ENCODE measurements at places on chromosomes 4 and X.

DNA sequence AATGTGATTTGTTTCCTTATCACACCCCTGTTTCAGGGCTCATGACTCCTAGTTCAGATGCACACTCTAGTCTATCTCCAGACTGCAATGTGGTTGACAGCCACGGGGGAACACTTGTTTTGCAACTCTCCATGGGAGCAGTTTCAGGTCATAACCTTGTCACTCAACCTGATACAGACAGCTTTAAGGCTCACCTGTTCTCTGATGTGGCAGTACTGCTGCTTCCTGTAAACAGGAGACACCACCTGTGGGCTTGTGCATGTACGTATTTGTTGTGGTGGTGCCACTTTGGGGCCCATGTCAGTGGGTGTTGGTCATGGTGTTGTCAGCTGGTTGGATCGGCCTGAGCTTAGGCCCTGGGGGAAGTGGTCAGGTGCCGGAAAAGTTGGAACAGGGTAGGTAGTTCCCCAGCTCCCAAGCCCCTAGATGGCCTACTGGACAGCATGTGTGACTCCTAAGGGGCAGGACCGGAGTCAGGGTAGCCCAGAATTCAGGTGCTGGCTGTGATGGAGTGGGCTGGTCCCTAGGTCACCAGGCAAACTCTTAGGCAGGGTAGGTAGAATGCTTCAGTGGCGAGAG is 46.2 kb downstream of the FAM9B start:
- no peak for DNase-seq

- DNase-seq: no peak
These were observed 109.2 kb downstream of the DCTD start for GRCh38 chr4:182807767-182808548.

GRCh38 chrX:87518504-87518903 is 902 bp downstream of the KLHL4 start:
- DNase-seq: no peak

DNA sequence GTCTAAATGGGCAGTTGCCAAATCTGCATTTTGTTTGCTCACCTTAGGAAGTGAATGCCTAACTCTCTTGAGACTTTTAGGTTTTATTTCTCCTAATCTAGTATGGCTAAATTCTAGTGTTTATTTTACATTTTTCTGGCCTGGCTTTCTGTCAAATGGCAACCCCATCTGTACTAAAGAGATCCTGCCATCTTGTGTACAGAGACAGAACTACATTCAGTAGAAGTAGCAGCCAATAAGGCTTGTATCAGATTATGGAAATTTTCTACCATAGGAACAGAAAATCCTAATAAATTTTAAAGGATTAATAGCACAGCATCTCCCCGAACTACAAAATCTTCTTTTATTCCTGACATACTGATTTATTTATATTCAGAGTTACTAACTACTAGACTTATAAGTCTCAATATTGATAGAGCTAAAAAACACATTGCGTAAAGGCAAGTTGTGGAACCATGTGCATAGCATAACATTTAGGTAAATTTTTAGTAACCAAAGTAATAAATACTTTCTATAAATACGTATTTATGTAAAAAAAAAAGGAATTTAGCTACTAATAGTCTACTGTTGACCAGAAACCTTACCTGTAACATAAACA is 45.5 kb downstream of the TMEM144 start:
- no peak for DNase-seq

GRCh38 chrX:111007238-111007637 is 88.8 kb upstream of the PAK3 start:
- DNase-seq: no peak

DNA sequence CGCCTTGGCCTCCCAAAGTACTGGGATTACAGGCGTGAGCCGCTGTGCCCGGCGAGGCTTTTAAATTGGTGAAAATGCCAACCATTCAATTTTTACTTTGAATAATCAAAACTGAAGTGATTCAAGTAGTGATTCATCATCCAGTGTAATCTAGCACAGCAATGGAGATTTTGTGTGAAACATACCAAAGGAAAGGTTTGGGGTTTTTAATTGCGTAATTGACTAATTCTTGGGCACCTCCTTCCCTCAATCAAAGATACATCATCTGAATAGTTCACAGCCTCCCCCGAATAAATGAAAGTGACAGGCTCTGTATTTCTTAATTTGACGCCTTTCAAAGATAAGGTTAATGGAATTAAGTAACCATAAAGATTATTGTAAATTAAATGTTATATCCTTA is 69.0 kb downstream of the DMD start:
- no peak for DNase-seq

GRCh38 chr4:52057196-52057595 is 6.1 kb downstream of the SPATA18 start:
- no peak for DNase-seq

DNA sequence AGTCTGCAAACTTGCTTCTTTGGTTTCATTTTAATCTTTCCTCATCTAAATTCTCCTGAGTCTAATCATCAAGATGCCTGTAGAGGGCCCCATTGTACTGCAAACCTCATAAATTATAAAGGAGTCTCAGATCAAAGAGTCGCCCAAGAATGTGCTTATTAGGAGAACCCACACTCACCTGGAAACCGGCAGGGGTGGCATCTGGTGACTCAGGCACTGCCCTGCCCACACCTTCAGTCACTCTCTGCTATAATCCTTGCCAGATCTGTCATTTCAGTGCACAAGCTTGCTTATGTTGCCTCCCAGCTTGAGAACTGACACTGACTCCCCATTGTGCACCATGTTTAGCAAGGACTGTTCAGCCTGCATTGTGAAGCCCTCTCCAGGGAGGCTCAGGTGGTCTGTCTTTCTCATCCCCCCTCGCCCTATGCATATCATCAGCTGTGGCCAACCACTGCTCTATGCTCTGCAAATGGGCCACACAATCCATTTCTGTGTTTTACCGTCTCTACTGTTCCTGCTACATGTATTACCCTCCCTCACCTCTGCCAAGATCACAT is 12.4 kb downstream of the EPGN start:
- no peak for DNase-seq

DNA sequence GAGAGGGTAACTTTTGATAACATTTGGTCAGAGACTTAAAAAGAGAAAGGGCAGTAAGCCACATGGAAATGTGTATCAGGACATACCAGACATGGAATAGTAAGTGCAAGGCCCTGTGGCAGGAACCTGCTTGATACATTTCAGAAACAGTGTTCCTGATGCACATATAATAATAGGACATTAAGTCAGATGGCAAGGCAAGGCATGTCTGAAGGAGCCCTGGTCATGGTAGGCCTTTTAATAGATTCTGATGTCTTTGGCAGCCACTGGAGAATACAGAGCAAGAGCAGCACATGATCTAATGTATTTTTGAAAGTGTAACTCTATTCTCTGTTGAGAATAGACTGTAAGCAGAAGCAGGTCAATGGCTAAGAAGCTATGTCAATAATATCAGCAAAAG is 279.7 kb downstream of the CAMK2D start:
- no peak for DNase-seq

- no peak for DNase-seq
These were observed 1002.9 kb upstream of the IGFBP7 start for GRCh38 chr4:58113126-58113525.

DNA sequence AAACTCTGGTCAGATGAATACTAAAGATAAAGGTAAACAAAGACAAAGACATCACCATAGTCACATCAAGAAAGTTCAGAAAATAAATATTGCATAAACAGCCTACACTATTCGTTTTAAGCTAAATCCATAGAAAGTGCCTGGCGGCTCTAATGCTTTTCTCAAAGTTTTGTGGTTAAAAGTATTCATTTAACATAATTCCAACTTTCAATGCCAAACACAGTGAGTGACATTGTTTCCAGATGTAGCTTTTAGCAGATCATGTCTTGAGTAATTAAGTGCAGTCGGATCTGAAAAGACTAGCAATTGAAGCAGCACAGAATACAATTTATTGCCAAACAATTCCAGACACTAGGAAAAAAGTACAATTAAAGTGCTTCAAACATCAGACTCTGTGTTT is 287.1 kb upstream of the ADGRL3 start:
- no peak for DNase-seq

DNA sequence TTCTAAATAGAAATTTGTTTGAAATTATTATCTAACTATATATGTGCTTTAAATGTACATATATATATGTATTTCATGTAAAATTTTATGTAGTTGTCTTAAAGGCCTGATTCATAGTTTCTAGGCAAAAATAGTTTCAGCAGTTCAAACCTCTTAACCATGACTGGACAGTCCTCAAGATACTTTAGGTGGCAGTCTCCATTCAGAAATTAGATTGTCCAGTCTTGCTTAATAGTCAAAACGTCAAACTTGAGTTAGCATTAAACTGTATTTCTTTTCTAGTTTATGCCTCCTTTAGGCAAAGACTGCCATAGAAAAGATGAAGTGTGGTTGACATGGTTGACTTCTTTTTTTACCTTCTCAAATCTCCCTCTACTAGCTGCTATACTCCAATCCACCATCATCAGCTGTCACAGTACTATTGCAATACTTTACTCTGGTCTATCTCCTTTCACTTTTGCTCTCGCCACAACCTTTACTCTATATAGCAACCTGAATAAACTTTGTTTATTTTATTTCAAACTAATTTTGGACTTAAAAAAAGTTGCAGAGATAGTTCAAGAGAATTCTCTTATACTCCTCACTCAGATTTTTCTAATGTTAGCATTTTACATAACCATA is 395.6 kb upstream of the DIPK2B start:
- DNase-seq: no peak

DNA sequence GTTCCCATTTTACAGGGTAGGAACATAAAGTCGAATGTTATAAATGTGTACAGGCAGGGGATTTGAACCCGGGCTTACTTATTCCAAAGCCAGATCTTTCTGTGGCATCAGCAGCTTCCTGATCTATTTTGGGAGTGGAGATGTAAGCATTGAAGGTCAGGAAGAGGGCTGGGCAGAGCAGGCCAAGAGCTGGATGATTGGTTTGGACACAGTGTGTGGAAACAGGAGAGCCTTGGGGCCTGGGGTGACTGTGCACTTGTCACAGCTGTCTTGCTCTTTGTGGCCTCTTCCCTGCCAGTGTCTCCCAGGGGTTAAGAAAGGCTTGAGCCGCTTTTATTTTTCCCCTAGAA is 127.9 kb upstream of the ENPP6 start:
- no peak for DNase-seq

GRCh38 chrX:55451141-55451540 is 786 bp upstream of the MAGEH1 start:
- no peak for DNase-seq

DNA sequence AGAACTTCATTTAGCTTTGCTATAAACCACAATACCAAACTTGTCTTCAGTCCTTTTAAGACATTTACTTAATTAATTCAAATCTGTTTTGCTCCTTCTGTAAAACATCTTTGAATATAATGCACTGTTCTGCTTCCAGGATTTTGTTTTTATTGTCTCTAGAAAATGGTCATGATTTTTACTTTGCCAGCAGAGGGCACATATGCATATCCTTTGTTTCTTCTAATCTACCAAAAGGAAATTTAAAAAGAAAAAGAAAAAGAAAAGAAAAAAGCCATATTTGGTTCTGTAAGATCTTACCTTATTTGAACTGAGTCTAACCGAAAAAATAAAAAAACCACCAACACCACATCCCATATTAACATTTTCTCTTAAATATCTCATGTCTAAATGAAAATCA is 101.9 kb upstream of the CCSER1 start:
- no peak for DNase-seq

Measured in stimulated activated CD8-positive, alpha-beta memory T cell treated with anti-CD3 and anti-CD28 coated beads, Interleukin-4, amount 100 ng/mL, for 24 hours (primary cell).